ENCODE measurements at places on chromosomes 2 and 18.

- DNase-seq, result no peak
Observed at GRCh38 chr2:201186982-201187381, 4.0 kb downstream of the CASP10 start.

- no peak for DNase-seq
Observed at GRCh38 chr2:168552450-168552856, 96.4 kb downstream of the CERS6 start.

- no peak for DNase-seq
Observed at GRCh38 chr2:155442755-155443372, 744.4 kb downstream of the KCNJ3 start.

DNA sequence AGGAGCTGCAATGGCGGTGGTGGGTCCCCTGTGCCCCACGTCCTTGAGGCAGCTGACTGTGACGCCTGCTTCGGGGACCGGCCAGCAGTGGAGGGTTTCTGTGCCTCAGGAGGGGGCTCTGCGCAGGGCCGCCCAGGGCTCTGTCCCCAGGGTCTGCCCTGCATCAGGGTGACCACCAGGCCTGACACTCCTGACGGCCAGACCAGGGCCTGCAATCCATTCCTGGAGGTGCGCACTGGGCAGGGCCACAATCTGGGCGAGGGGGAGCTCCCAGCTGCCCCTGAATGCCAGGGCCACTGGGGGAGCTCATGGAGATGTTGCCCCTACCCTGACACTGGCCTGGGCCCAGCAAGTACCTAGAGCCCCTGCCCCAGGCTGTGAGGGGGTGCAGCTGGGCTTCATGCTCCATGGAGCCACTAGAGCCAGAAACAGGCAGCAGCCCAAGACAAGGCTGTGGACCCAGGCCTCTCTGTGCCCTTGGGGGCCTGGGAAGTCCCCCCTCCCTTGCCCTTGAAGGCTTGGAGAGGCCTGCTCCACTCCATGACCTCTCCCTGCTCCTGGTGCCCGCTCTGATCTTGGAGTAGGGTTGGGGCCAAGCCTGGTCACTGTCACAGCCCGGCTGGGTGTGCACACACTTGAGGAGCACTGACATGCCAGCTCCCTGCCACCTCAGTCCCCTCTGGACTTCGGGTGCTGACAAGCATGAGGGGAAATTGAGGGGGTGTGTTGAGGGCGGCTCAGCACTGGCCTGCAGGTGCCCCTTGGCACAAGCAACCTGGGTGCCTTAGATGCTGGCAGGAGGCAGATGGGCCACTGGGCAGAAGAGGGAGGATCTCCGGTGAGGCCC is 55.9 kb downstream of the LDAH start:
- no peak for DNase-seq

DNA sequence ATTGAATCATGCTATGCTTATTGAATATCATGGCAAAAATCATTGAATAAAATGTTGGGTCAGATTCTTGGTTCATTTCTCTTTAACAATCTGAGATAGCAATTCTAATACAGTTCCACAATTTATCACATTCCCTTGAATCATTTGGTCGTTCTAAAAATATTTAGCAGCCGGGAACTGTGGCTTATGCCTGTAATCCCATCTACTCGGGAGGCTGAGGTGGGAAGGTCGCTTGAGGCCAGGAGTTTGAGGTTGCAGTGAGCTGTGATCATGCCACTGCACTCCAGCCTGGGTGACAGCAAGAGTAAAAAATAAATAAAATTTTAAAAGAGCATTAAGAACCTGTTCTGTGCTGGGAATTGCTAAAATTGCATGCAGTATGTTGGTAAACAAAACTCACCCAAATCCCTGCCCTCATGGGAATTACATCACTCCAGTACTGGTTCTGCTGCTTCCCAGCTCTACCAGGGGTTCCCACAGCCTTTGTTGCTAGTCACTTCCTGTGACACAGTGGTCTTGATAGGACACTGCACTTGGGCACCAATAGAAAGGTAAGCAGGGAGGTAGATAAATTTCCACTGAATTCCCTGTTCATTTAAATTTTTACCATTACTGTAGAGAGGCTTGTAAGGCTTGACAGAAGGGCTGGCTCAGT is 200.4 kb downstream of the CTNNA2 start:
- DNase-seq, result no peak

GRCh38 chr18:79118797-79119196 is 49.6 kb downstream of the ATP9B start:
- DNase-seq, result no peak

DNA sequence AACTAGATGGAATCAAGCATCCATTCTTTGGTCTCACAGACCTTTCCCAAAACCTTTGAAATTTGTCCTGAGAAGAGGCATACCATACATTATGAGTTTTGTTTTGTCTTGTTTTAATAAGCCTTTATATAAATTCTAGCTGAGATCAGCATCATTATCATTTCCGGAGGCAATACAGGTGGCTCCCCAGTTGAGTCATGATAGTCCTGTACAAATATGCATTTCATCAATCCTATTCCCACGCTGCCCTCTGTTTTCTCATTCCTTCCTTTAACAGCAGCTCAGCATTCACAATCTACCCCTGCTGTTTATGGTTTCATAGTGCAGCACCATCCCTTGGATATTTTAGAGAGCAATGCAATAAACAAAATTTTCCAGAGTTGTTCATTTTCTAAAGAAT is 216.7 kb downstream of the TXNL1 start:
- DNase-seq, result no peak

DNA sequence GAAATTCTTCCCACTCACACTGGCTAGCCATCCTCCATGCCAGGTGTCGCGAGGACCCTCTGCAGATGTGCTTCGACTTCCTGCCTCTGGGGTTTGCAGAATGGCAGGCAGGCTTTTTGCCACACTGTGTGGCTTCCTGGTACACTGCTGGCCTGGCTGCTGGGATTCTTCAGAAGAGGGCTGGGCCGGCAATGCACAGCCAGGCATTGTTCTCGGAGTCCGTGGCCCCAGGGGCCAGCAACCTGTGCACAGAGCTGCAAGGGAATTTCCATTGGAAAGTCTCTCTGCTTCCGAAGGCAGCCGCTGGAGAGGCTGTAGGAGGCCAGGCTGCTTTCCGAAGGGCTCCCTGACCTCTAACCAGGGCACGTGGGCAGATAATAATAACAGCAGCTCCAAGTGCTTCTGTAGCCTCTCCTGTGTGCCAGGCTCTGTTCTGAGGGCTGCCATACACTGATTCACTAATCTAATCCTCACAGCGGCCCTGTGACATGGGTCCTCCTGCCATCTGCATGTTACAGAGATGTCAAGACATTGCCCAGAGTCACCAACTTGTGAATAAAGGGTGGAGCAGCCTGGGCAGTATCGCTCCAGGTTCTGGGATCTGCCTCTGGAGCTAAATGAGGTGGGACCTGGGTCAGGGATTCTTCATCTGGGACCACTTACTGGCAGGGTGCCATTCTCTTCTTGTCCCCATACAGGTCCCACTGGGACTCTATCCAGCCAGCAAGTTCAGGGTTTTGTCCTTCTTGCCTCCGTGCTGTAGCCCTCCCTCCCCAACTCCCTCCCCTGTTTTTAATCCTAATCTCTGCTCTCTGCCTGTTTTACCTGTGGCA is 5.0 kb downstream of the LDLRAD4 start:
- DNase-seq, result no peak

GRCh38 chr18:77547757-77548156 is 298.1 kb downstream of the GALR1 start:
- DNase-seq, result no peak

- no peak for DNase-seq
Observed at GRCh38 chr2:37350034-37350433, 5.6 kb downstream of the QPCT start.

- no peak for DNase-seq
Observed at GRCh38 chr2:10534514-10535250, 86.6 kb upstream of the ODC1 start.

- DNase-seq, result no peak
Observed at GRCh38 chr2:206112108-206112507, 26.1 kb upstream of the INO80D start.

DNA sequence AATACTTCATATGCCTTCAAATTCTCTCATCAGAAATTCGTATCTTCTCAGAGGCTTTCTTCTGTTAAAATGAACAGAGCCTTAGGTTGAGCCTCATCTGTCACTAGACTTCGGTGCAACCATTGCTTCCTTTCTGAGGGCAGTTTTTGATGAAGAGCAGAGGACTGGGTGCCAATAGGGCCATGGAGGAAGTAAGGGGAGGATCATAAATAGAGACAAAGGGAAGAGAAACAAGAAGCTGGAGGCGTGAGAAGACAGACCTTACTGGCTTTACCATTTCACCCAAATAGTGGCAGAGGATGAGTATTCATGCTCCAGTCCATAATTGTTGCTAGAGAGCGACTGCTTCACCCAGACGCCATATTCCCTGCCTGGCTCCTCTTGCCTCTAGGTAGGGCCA is 215.6 kb upstream of the PKDCC start:
- DNase-seq, result no peak

GRCh38 chr2:195319112-195319460 is 337.9 kb upstream of the SLC39A10 start:
- no peak for DNase-seq

GRCh38 chr2:238082827-238083226 is 17.3 kb upstream of the ESPNL start:
- DNase-seq, result no peak

DNA sequence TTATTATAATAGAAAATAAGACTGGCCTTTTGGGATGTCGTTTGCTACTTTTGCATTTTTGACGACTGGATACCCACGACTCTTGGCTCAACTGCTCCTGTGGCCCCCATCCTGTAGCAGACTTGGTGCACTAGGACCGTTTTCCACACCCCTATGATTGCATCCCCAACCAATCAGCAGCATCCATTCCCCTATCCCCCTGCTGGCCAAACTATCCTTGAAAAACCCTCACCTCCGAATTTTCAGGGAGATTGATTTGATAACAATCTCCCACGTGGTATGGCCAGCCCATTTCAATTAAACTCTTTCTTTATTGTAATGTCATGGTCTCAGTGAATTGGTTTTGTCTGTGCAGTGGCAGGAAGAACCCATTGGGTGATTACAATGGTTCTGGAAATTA is 37.9 kb upstream of the TTR start:
- no peak for DNase-seq

- DNase-seq, result no peak
Observed at GRCh38 chr2:212032032-212032431, 506.6 kb downstream of the ERBB4 start.

DNA sequence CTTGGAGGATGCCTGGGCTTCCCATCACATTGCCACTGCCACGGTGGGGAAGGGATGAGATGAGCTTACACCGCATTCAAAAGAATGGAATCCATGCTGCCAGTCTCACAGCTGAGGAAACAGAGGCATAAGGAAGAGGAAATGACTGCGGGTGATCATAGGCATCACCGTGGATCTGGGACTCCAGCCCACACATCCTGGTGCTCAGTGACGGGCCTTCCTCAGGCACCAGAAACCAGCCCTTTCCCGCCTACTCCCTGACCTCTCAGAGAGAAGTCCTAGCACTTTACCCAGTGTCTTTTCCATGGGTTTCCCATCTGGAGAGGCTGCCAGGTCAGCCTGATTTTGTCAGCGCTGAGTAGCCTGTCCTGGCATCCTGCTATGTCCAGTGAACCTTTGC is 5.3 kb upstream of the PLB1 start:
- no peak for DNase-seq

GRCh38 chr2:28591711-28592335 is 96.0 kb downstream of the PLB1 start:
- no peak for DNase-seq

DNA sequence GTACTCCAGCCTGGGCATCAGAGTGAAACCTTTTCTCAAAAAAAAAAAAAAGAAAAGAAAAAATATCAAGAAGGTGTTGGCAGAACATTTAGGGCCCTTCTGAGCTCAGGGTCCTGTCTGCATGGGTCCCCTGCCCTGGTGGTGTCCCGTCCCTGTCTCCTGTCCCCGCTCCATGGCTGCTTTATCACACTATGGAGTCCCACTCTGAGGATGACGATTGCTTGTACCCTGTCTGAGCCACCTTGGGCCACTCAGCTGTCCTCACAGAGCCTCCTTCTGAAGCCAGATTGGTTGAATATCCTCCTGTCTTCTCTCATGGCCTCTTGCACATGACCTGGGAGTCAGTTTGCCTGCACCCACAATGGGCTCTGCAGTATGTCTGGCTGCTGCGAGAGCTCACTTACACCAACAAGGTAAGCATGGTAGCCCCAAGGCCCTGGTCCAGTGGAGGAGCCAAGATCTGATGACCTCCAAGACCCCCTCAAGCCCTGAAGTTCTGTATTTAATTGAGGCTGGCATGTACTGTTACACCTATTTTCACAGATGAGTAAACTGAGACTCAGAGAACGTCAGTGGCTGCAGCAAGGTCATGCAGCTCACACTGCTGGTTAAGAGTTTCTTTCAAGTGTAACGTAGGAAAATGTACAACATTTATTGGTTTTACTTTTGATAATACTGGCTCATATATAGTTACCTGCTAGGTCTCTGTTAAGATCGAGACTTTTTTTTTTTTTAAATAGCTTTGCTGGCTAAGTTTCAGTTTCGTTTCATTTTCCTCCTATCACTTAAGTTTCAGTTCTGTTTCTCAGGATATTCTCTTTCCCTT is 16.9 kb upstream of the ZCCHC2 start:
- DNase-seq, result peak; percentile 44

GRCh38 chr2:10337449-10338269 is 35.0 kb downstream of the HPCAL1 start:
- no peak for DNase-seq

DNA sequence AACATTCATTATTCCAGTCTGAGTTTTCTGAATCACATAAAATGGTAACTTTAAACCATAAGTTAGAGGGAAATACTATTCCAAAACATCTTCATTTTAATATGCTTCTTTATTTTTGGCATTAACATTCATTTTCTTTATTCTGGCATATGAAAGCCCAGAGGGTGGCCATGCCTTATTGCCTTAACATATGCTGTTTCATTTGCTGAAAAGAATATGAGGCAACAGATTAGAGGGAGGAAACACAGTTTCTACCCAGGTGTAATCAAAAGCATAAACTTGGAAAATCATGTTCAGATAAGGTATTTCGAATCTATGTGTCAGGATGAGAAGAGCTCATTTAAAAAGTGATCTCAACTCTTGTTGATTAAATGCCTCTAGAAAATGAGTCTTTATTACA is 379.9 kb upstream of the DSEL start:
- DNase-seq, result no peak

DNA sequence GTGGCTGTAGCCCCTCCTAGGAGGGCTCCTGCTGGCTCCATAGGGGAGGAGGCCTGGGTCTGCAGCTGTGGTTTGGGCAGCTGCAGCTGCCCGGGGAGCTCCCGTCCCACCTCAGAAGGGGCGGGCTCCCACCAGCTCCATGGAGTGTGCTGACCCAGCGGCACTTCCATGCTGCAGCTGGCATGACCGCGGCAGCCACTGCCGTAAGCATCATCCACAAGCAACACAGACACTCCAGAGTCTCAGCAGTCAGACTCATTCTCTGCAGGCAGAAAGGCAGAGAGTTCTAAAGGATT is 660.1 kb upstream of the RAB6C start:
- no peak for DNase-seq

- DNase-seq, result no peak
Observed at GRCh38 chr2:70668432-70668831, 99.6 kb downstream of the ADD2 start.

DNA sequence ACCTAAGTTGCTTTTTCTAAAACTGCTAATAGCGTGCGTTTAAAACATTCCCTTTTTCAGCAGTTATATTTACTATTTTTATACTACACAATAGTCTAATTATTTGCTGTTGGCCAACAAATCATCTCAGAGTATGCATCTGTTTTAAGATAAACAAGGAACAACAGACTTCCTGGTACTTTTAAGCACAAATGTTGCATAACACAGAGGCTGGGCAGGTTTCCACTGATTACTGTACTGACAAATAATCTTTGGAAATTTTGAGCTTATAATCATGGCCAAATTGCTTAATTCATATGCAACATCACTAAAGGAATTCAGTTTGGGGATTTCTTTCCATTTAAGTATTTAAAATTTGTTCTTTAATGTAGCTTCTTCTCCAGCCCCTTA is 737.4 kb upstream of the SALL3 start:
- DNase-seq, result no peak
